ENCODE measurements at places on chromosomes 2 and 18.

DNA sequence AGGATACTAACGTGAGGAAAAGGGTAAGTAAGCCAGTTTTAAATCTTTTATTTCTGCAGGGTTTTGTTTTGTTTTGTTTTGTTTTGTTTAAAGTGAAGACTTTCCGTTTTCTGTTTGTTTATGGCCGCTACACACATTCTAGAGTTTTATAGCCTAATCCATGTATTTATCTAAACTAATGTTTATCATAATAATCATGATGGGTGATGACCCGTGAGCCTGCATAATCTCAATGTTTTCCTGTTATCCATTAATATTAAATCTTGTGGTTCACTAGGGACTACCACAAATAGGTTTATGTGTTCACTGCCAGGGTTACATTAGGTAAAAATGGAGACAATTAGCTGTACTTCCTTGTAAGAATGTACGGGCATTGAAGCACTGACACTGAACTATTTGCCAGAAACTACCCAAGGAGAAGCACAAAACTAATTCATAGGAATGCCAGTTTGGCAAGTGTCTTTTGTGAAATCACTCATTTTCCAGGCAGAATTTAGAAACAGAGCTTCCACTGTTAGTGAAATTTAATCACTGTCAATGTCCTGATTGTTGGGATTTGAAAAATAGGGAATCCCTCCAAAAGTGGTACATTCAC lies 574.8 kb downstream of the LRP1B start:
- no peak for DNase-seq

DNA sequence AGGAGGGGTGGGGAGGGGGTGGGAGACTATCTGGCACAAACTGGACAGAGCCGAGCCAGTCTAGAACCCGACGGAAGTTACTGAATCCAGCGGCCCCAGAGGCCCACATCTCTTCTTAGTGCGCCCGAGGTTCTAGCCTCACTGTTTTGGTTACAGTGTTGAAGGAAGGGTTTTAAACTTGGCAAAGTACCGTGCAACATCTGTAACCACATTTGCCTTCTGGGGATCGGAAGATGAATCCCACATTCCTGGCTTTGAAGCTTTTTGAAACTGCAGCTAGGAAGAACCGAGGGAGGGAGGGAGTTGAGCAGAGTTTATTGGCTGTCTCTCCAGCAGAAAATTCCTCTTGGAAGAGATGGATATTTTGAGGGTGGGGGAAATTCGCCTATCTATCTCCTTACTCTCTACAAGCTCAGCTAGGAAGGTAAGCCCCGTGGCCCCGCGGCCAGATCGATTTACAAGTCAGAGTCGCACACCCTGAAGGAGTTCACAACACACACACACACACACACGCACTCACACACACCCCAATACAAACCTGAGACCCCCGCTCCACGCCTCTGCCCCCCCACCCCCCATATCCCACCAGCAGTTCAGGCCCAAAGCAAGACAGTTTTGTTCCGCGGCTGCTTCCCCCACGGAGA lies 1.0 kb downstream of the ACVR1 start:
- DNase-seq, result no peak

- DNase-seq, result peak; percentile 17
Observed at GRCh38 chr2:203484266-203485112, 50.6 kb downstream of the RAPH1 start.

DNA sequence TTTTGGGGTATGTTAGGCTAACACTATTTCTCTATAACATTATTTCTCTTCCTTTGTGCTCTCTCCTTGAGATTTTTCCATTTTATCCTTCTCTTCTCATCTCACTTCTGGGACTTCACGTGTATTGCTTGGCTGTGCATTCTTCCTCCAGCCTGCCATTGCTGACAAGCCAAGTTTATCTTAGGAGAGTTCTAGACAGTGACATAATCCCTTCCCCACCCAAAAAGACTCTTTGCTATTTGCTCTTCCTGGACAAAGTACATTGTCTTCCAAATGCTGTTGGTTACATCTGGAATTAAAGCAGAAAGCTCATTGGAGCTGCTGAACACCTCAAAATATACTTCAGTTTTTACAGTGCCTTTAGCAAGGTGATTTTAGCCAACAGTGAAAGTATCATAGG lies 8.9 kb downstream of the TSPYL6 start:
- DNase-seq, result no peak

- no peak for DNase-seq
Observed at GRCh38 chr18:533995-534601, 33.6 kb upstream of the COLEC12 start.

GRCh38 chr2:176729706-176730569 lies 460.7 kb downstream of the MTX2 start:
- DNase-seq, result no peak

GRCh38 chr2:120476141-120476540 lies 130.2 kb downstream of the INHBB start:
- no peak for DNase-seq

DNA sequence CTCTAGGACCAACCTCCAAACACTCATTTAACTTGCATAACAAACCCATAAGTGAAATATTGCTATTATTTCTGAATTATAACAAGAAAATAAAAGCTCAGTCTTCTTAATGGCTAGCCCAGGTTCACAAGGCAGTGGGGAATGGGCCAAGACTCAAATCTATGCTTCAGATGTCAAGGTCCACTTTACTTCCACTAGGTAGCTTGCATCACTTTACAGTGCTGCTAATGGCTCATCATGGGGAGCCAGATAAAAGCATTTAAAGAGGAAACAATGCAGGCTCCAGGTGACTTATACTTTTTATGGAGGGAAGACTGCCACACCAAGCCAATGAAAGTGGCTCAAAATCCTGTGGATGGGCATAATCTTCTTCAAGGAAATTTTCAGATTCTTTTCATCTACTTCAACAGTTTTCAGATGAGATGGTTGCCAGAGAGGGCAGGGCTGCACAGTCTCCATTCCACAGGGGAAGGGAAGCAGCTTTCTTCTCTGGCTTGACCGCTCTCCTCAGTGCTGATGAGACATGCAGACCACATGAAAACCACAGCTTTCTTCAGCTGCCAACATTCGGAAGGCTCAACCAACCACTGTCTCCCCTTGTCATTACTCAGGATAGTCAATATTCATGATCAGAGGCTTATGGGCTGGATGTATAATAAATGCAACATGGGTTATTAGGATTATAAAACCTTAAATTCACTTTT lies 361.9 kb upstream of the MEX3C start:
- no peak for DNase-seq

GRCh38 chr2:167127135-167127534 lies 238.9 kb downstream of the XIRP2 start:
- DNase-seq, result no peak

GRCh38 chr18:2223849-2224248 lies 347.5 kb downstream of the METTL4 start:
- DNase-seq, result no peak

- DNase-seq, result no peak
Observed at GRCh38 chr2:181760521-181760920, 80.2 kb upstream of the NEUROD1 start.

- no peak for DNase-seq
Observed at GRCh38 chr2:85458601-85459563, 40.4 kb downstream of the SH2D6 start.

DNA sequence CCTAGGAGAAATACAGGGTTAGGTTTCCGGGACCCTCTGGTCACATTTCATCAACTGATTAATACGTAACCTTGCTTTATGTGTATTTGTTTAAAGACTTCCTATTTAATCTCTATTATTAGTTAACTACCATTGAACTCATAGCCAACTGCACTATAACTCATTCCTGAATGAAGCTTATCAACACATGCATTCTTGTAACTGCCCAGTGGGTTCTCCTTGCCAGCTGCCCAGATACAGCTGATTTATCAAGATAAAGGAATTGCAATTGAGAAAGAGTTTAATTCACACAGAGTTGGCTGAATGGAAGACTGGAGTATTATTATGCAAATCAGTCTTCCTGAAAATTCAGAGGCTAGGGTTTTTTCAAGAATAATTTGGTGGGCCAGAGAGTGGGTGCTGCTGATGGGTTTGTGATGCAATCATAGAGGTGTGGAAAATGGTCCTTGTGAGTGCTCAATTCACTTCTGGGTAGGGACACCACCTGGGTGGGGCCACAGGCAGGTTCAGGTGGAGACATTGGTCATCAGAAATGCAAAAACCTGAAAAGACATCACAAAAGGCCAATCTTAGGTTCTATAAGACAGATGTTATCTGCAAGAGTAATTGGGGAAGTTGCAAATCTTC lies 21.1 kb upstream of the NOSTRIN start:
- no peak for DNase-seq

DNA sequence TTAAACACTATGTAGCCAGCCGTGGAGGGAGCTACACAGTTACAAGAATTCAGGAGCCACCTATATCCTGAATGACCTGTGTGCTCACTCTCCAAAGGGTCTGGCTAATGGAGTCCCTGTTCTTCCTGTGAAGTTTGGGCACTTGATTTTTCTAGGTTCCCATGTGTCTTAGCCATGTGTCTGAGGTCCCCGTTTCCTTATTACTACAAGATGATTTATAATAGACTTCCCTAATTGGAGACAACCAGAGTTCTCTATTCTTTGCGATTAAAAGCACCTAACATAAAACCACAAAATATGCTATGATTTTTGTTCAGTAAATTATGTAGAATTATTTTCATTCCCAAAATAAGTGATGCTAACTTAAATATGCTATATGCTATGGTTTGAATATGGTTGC lies 83.4 kb downstream of the PDK1 start:
- no peak for DNase-seq

- DNase-seq, result no peak
Observed at GRCh38 chr2:190849774-190850173, 30.8 kb upstream of the GLS start.

DNA sequence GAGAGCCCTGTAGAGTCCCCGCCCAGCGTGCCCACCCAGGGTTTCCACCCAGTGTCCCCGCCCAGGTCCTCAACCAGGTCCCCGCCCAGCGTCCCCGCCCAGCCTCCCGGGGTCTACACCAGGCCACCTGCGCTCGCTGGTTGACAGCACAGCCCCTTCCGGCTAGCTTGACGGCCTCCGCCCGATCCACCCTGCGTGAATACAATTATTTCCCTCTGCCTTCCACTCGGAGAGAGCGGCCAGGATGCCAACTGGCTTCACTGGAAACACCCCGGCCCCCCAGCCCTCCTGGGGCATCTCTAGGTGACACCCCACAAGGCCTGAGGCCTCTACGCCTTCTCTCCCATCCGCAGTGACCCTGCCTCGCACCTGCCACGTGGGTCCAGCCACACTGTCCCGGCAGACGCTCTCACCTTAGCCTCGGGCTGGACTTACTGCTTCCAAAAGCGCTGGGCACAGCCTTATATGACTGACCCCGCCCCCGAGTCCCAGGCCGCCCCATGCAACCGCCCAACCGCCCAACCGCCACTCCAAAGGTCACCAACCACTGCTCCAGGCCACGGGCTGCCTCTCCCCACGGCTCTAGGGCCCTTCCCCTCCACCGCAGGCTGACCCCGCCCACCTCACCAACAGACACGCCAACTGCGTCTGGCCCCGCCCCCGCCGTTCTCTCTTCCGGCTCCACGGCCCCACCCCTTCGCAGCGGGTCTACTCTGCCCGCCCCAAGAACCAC lies 188.1 kb downstream of the LAMA1 start:
- no peak for DNase-seq

- no peak for DNase-seq
Observed at GRCh38 chr18:47748093-47748796, 182.2 kb downstream of the SMAD2 start.

- DNase-seq, result no peak
Observed at GRCh38 chr2:6982934-6983589, 65.8 kb downstream of the RNF144A start.

GRCh38 chr2:47488870-47489584 lies 86.1 kb downstream of the MSH2 start:
- DNase-seq, result no peak

DNA sequence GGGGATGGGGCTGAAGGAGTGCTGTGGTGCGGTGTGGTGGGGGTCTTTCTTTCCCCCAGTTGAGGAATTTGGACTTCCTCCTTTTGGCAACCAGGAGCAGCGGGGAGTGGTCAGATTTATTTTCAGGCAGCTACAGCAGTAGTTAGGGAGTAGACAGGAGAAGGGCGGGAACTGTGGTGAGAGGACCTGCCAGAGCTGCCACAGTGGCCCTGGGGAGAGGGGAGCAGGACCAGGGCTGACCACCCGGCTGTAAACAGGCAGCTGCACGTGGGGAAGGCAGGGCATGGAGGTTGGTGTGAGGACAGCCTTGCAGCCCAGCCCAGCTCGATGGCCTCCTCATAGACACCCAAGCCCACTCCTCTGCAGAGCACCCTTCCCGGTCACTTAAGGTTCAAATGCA lies 197.2 kb downstream of the GLI2 start:
- no peak for DNase-seq

GRCh38 chr2:24870891-24871705 lies 48.9 kb downstream of the ADCY3 start:
- DNase-seq, result no peak

DNA sequence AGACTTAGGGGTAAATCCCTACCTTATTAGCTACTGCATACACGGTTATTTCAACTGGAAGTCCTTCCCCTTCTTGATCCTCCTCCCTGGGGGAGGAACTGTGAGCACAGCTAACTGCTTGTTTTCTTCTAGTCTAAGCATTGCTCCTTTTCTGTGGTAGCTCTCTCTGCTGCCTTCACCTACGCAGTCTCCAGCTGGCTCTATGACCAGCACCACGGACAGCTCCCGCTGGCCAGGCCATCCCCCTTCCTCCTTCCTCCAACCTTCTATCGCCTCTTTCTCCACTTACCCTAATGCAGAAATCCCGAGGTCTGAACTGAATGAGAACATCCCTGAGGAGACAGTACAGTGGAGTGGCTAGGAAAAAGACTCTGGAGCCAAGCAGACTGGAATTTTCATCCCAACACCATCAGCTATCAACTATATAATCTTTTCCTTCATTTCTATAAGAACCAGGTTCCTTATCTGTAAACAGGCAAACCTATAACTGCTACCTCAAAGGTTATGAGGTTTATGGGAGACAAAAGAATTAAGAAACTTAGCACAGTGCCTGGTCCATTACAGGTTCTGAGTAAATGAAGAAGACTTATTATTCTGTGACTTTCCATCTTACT lies 4.7 kb upstream of the CFAP65 start:
- no peak for DNase-seq

DNA sequence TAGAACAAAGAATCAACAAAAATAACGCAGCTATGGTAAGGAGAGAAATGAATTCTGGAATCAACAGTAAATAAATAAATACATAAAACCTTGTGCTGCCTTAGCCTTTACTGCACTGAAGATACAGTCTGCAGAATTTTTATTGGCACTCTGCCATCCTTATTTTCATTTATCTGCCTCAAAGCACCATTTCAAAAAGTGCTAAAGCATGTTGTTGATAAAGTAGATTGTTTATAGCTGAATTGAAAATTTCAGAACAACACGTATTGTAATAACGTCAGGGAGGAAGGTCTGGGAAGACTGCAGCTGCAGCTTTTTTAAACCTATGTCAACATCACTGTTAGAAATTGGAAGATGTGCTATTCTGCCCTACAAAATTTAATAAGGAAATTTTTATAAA lies 787.2 kb downstream of the PLCL1 start:
- no peak for DNase-seq

- DNase-seq, result no peak
Observed at GRCh38 chr2:189217541-189217940, 38.0 kb upstream of the COL5A2 start.

- no peak for DNase-seq
Observed at GRCh38 chr2:135745545-135745944, 3.9 kb downstream of the UBXN4 start.
